RCC 7860 (cell line): ENCODE measurements at places on chromosomes 3 and 15.

- DNase-seq: no peak
Measured at GRCh38 chr15:77486542-77487468, 66.1 kb downstream of the HMG20A start.

GRCh38 chr3:43015572-43015971 is 36.5 kb downstream of the GASK1A start:
- no peak for DNase-seq

DNA sequence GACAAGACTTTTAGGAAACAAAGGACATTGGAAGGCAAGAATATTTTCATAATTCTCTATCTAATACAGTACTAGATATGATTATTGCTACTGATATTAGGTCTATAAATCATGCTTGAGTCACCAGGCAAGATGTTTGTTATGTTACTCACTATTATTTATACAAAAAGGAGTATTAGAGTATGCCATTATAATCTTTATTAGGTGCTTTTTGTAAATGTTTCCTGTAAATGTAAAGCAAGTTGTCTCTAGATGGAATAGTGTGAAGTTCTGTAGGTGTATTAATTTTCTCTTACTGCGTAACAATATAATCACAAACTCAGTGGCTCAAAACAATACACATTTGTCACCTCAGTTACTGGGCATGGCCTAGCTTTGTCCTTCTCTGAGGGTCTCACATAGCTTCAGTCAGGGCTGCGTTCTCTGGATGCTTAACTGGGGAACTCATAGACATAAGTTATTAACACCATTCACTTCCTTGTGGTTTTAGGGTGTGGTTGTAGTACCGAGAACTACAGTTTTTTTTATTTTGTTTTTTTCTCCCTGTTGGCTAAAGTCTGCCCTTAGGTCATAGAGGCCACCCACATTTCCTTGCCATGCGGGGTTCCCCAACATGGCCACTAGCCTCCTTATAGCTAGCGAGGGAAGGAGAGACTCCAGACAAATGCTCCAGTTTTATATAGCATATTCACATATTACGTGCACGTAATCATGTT is 20.3 kb upstream of the MAP3K13 start:
- no peak for DNase-seq

- DNase-seq: no peak
Measured at GRCh38 chr3:60080648-60081047, 1030.8 kb upstream of the CFAP20DC start.

DNA sequence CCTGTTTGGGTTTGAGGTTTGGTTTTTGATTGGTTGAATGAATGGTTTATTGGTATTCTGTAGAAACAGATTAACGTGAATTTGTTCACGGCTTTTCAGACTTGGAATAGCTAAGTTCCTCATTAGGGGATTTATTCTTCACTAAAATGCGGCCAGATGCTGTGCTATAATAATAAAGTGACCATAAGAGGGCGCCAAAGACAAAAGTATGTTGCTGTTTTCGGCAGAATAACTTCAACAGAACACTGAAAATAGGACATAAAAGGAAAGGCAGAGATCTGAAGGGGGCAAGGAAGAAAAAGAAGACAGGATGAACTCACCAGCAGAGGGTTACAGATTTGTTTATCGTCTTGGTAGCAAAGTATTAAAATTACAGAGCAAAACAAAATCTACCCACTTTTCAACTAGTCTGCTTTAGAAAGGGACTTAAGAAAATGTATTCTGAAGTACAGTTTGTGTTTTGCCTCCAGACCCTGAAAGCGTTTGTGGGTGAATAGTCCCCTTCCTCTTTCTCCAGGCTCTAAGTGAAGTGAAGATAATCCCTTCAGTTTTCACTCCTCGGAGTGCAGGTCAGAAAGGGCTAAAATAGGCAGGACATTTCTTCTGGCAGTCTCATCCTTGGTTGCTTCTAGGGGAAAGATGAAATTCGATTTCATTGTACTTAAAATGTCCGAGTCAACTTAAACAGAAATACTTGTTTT is 147.6 kb downstream of the IL20RB start:
- peak; percentile 31 for DNase-seq

- no peak for DNase-seq
Measured at GRCh38 chr3:43958005-43958770, 267.4 kb downstream of the ABHD5 start.

GRCh38 chr15:20348900-20349773 is 192.5 kb downstream of the GOLGA6L6 start:
- DNase-seq: no peak

DNA sequence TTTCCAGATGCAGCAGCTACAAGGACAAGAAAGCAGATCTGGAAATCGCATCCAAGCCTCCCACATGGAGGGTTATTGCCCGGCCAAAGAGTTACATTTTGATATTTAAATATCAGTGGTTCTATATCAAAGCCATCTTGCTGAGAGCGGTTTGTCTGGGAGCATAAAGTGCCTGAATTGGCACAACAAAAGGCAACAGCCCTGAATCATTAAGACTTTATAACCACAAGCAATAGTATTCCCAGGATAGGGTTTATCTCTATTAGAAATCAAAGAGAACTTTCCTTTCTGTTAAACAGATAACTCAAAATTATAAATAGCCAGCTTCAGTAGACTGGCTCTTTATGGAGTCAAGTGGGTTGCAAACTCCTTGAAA is 564.7 kb downstream of the ROBO1 start:
- no peak for DNase-seq
